ENCODE measurements at places on chromosomes 3 and 15. TPM values are rescaled to one million over a fixed set of nuclear protein-coding genes. Genes with fewer than 3 reads are reported as not detected.

The MAP6D1 gene
- polyA plus RNA-seq = 40.7 TPM

The SLC51A gene
- 15.4 TPM for polyA plus RNA-seq

The MYL3 gene
- 2.5 TPM for polyA plus RNA-seq

The GOLGA8O gene
- polyA plus RNA-seq = 0.19 TPM

The ACKR2 gene
- polyA plus RNA-seq = 0.65 TPM

The TOPAZ1 gene
- polyA plus RNA-seq = 0.03 TPM

The RYR3 gene
- 24.4 TPM for polyA plus RNA-seq

The SLC2A2 gene
- polyA plus RNA-seq = 0.10 TPM

The ACVR2B gene
- 16.4 TPM for polyA plus RNA-seq

The COLQ gene
- polyA plus RNA-seq = 10.8 TPM

The ZNF80 gene
- not detected for polyA plus RNA-seq

The DUOXA2 gene
- polyA plus RNA-seq = 0.11 TPM

The DET1 gene
- 9.7 TPM for polyA plus RNA-seq

The GOLGA6L24 gene
- not detected for polyA plus RNA-seq

The VPS39 gene
- 77.6 TPM for polyA plus RNA-seq
